Right cardiac atrium (tissue), 5 donors: ENCODE measurements at places on chromosomes 2 and 18.

DNA sequence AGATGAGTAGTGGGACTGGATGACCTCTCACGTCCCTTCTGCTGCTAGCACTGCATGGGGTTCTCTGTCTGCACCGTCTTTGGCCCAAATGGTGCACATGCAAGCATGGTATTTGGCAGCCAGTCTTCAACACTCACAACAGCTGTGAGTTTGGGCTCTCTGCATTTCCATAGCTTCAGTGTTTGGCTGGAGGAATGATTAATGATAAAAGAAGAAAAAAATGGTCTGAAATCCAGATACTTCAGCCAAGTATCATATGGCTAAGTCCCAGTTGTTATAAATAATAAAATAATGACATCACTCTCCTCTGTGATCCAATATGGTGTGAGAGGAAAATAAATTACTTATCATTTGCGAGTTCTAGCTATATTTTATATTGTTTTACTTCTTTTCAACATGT, 173.3 kb downstream of the DCDC2C start:
- DNase-seq, result no peak

- DNase-seq, result no peak
These were observed 45.1 kb downstream of the RPL31 start for GRCh38 chr2:101047075-101047766.

- no peak for DNase-seq
These were observed 64.9 kb downstream of the SPRED2 start for GRCh38 chr2:65367524-65367923.

DNA sequence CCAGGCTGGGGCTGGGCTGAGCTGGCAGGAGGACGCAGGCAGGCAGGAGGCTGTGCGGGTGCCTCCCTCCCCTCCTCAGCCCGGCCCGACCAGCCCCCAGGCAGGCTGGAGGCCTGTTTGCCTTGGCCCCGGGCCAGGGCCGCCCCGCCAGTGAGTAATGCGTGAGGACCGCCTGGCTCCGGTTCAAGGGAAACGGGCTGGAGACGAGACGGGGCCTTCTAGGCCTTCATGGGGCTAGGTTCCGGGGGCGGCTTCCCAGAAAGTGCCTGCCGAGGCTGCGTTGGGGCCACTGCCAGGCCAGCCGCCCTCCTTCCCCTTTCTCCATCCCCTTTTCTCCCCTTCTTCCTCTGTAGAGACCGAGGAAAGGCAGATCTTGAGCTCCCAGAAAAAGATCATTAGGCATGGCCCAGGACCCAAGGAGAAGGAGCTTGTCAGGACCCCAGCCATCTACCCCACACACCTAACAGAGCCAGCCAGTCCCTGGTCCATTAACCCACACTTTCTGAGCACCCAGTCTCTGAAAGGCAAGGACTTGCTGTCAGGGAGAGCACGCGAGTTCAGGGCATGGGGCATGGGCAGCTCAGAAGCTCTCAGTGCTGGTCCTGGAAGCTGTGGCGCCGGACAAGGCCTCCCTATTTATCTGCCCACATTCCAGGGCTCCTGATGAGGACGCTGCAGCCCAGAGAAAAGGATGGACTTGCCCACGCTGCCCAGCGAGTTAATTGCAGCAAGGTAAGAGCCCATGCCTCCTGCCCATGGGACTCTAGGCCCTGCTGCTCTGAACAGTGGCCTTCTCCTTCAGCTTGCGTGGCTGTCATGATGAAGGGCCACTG, 48.5 kb downstream of the SMAD7 start:
- DNase-seq, result peak; percentile 98
